ENCODE measurements at places on chromosomes 5 and 9.

GRCh38 chr9:76690246-76690972 is 73.8 kb upstream of the PCA3 start:
- no peak for DNase-seq

GRCh38 chr9:17613758-17614157 is 34.9 kb downstream of the SH3GL2 start:
- DNase-seq: no peak

DNA sequence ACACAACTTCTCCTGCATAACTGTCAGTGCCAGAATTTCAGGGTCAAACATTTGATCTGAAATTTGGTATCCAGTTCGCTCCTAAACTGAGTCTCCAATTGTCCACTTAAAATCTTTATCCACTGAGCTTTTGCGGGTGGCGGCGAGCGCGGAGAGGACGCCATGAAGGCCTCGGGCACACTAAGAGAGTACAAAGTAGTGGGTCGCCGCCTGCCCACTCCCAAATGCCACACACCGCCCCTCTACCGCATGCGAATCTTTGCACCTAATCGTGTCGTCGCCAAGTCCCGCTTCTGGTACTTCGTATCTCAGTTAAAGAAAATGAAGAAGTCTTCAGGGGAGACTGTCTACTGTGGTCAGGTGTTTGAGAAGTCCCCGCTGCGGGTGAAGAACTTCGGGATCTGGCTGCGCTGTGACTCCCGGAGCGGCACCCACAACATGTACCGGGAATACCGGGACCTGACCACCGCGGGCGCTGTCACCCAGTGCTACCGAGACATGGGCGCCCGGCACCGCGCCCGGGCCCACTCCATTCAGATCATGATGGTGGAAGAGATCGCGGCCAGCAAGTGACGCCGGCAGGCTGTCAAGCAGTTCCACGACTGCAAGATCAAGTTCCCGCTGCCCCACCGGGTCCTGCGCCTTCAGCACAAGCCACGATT is 913.7 kb upstream of the DMAC1 start:
- DNase-seq: no peak

DNA sequence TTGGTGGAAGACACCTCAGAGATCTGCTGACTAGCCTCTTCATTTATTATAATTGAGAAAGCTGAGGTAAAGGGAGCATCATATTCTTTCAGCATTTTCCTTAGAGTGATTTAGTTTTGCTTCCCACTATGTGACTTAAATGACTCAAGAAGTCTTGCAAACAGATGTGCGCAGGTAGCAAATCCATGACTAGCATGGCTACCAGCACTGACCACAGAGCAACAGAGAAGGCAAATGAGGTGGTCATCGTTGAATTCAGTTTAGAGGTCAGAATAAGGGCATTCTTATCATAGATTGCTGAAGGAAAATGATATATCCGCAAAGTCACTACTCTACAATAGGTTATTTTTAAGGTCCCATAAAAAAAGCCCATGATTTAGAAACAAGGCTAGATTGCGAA is 162.2 kb downstream of the PIK3R1 start:
- DNase-seq: no peak

GRCh38 chr5:16017720-16018119 is 161.9 kb downstream of the MARCHF11 start:
- no peak for DNase-seq

DNA sequence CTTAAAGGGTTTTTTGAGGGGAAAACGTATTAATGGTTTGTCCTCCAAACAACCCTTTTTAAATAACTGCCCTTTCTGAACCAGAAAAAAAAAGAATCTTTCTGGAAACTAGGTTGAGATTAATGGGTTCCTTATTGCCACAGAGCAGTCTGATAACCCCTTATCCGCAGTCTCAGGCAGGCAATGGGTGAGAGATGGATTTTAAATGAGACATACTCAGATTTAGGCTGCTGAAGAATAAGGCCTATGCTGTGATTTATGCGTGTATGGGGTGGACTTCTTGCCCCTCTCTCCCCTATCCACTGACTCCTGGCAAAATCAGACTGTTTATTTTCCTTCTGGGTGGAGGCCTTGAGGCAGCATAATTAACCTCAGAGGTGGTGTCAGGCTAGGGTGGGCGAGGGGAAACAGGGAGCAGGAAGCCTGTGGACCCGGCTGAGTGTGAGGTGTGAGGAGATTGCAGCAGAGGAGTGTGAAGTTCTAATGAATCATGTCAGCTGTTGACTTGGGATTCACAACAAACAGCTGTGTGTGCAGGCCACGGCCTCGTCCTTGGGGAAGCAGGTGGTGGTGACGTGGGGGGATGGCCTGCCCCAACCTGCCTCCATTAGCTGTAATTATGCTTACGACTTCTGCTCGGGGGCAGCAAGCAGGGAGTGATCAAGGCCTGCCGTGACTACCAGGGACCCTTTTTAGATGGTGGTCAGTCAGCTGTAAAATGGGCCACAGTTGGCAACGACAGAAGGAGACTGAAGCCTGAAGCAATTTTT is 196.4 kb downstream of the SEMA6A start:
- no peak for DNase-seq

DNA sequence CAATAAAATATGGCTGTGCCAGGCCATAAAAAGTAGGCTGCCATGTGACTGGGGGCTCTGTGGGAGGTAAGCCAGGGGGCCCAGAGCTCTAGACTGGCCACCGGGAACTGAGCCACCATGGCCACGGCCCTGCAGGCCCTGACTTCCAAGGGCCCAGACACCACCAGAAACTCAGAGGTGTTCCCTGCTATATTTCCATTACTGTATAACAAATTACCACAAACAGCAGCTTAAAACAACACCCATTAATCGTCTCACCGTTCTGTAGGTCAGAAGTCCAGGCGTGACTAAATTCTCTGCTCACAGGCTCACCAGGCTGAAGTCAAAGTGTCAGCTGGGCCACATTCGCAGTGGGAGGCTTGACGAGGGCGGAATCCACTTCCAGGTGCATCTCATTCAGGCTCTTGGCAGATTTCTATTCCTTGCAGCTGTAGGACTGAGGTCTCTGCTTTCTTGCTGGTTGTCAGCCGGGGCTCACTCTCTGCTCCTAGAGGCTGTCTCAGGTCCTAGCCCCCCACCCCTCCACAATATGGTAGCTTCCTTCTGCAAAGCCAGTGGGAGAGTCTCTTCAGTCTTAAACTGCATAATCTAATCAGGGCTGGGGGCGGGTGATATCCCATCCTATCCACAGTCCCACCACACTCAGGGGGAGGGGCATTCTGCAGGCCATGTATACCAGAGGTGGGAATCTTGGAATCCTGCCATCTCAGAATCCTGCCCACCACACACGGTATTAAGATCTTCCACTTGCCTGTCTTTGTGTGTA is 125.4 kb downstream of the C5orf15 start:
- no peak for DNase-seq

DNA sequence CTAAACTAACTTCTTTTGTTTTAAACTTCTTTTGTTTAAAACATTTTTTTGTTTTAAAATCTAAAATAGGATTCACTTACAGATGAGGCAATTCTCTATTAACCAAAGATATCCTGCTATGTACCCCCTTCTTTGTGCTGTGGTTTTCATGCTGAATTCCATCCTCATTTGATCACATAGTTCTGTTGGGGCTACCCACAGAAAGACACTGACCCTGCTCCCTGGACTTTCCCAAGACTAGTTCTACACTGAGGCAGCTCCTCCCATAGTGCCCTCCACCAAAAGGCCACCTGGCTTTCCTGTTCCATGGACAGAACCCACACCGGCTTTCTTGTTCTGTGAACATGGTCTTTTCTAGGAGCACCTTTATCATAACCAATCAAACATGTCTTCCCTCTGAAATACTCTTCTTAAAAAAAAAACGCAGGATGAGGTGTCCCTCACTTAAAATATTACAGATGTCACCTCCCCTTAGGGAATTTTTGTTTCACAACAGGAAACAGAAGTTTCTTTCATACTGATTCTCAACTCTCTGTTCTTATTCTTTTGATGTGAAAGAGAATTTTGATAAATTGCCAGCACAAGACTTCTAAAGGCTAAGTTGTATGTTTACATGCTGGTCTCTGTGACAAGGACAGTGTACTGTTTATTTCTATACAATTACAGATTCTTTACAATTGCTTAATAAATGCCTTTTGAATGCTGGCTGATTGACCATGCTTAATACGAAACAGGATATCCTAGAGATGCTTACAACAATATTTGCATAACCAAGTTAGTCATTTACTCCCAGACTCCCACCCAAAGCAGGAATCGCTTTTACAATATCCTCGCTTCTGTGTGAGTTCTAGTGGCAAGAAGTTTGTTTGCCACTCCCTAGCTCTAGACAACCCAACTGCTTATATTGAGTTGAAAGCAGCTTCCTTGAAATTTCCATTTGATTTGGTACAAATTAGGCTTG is 300.4 kb downstream of the DTWD2 start:
- no peak for DNase-seq

GRCh38 chr5:137179203-137179602 is 319.9 kb downstream of the SPOCK1 start:
- no peak for DNase-seq

DNA sequence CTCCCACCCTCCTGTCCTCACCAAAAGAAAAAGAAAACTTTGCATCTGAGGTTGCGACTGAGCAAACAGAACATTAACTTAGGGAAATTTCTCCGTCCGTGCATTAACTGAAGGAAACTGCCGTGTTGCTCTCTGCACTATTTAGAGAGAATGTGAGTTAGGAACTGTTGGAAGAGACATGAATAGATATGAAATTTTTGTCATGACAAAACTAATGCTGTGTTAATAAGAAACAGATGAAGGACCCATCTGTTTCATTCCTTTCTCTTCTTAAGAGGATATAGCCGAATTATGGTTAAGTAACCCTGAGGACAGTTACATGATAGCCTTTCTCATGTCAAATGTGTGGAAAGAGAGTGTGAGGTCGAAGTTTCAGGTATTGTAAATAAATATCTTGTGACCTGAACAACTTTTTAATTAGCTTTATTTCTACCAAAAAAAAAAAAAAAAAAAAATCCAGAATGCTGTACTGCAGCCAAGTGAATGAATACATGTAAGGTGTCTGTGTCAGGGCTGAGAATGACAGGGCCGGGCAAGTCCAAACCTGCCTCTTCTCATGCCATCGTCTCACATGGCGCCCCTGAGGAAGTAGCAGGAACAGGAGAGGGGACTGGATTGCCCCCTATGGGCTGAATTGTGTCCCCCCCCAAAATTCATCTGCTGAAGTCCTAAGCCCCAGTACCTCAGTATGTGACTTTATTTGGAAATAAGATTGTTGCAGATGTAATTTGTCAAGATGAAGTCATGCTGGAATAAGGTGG is 35.6 kb upstream of the ANKRD33B start:
- DNase-seq: no peak

- no peak for DNase-seq
Measured at GRCh38 chr5:178590924-178591423, 781 bp upstream of the COL23A1 start.

DNA sequence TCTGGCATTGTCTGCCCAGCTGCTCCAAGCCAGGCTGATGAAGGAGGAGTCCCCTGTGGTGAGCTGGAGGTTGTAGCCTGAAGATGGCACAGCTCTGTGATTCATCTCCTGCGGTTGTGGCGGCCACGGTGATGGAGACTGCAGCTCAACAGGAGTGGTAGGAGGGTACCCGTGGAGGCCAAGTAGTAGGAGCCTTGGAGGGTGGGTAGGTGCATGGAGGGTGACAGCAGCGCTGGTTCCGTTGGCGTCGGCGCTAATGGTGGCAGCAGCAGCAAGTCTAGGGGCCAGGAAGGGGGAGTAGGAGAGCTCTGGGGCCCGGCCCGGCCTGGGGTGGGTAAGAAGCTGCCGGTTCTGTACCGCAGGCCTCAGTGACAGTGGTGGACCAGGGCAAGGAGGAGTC is 22.4 kb upstream of the TRIM52 start:
- DNase-seq: no peak
